Nephron progenitor cell (in vitro differentiated cells): ENCODE measurements at places on chromosomes 16 and 17.

- DNase-seq = no peak
Measured at GRCh38 chr17:28549236-28550132, 2.9 kb downstream of the UNC119 start.

DNA sequence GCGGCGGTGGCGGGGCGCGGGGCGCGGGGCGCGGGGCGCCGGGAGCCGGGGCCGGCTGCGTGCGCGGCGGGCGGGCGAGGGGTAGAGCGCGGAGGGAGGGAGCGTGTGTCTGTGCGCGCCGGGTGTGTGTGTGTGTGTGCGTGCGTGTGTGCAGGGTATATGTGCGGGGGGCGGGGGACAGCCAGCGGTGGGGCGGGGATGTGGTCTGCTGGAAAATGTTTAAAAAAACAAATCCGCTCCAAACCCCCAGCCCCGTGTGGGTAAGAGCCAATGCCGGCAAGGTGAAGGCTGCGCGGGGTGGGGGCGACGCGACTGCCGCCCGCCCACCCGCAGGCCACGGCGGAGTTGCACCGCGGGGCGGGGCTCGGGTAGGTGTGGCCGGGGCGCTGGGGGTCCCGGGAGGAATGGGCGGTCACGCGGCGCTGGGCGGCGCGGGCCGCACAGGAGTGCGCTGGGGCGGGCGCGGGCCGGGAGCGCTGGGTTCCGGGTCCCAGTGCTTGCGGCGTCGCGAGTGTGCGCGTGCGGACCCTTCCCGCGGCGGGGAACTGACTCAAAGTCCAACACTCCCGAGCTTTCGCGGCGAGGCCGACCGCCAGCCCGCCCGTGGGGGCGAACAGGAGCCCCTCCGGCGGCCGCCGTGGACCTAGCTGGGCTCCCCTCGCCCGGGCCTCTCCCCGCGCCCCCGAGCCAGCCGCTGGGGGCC is at the start of gene CYGB:
Gene CYGB, minus strand, starts transcription at position 132 of the 703 bp plus-strand sequence. CDS start 167 bp downstream, outside the sequence.
- peak; percentile 65 for DNase-seq

DNA sequence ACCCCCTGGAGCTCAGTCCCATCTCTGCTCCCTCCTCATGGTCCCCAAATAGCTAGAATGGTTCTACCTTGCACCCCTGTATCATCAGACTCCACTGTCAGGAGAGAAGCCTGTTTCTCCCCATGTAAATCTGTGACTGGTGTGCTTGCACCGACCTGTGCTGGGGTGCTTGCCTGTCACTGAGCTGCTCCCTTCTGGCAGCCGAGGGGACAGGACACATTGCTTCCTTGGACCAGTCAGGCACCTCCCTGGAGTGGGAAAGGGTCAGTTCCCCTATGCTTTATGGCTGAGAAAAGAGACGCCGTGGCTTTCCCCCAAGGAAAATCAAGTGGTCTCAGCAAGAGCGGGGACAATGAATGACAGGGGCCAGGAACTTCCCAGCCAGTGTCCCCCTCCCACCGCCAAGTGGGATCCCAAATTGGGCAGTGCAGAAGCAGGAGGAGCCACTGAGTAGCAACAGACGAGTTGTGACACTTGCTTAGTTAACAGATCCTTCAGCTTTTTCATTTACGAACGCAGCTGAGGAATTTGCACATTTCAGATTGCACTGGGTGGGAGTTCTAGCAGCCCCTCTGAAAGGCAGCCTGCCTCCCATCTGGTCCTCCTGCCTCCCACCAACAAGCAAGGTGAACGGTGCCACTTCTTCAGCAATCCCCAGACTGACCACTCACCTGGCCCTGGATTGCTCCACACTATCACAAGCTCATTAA is 156.4 kb downstream of the KATNIP start:
- DNase-seq = no peak

GRCh38 chr17:4900231-4901107 is 1.1 kb downstream of the C17orf107 start:
- DNase-seq = no peak

DNA sequence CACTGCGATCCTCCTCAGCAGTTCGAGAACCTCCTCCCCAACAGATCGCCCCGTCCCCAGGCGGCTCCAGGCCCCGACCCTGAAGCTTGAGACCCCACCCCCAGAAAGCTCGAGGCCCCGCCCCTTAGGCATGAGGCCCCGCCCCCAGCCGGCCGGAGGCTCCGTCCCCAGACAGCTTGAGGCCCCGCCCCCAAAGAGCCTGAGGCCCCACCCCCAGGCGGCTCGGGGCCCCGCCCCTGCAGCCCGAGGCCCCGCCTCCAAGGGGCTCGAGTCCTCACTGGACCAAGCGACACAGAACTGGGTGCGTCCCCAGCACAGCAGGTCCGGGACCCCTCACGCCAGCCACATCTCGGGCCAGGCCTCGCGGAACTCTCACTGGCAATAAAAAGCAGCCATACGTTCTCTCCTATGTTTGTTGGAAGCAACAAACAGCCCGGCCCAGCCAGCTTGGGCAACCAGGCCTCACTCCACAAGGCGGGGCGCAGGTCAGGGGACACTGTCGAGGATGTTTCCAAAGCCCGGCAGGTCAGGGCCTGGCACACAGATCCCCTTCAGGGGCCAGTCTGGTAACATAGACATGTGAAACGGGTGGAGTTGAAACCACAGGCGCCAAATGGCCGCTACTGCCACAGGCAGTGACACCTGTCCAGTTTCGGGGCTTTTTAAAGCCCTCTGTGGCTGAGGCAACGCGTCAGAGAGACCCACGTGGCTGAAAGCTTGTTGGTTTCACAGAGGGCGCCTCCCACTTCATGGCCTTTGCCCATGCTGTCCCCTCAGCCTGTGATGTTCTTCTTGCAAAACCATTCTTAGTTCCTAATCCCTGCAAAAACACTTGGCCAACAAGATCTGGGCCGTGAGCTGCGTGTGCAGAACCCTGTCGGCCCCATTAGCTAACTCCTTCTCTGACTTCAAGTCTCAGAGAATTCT is 224.2 kb downstream of the PARN start:
- peak; percentile 67 for DNase-seq

GRCh38 chr17:358491-359151 is 6.0 kb upstream of the RPH3AL start:
- no peak for DNase-seq

DNA sequence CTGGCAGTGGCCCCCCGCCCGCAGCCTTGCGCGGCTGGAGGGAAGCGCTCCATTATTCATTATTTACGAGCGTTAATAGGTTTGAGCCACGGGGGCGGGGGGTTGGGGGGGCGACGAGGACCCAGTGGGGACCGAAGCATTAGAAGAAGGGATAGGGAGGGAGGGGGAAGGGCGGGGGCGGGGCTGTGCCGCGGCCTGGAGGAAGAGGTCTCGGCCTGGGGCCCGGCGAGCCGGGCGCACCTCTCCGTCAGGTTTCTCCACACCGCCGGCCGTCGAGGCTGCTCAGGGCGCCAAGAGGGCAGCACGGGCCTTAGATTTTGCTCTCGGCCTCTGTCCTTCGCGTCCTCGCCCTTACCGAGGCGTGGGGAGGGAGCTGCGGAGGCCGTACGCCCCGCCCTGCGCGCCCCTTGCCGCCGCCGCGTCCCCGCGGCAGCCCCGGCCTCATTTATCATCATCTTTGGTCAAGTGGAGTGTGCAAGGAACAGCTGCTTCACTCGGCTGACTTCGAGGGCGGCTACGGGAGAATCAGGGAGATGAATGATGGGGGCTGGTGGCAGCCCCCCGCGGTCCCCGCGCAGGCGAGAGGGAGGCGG is 54.2 kb downstream of the SREBF1 start:
- DNase-seq = peak; percentile 68

GRCh38 chr17:60151355-60151754 is 1.6 kb downstream of the CA4 start:
- no peak for DNase-seq

DNA sequence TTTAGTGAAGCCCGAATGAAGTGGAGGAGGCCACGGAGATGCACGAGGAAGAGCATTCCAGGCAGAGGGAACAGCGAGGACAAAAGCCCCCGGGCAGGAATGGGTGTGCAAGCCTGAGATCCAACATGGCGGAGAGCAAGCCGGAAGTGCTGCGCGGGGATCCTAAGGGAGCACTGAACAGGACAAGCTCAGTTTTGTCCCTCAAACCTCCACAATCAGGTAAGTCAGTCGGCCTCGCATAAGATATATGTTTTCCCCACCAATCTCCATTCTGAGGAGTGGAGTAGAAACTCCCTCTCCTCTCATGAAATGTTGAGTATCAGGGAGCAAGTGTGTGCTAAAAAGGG is 32.9 kb upstream of the USP22 start:
- DNase-seq = no peak

GRCh38 chr17:78904371-78904770 is 1.4 kb upstream of the CEP295NL start:
- no peak for DNase-seq

DNA sequence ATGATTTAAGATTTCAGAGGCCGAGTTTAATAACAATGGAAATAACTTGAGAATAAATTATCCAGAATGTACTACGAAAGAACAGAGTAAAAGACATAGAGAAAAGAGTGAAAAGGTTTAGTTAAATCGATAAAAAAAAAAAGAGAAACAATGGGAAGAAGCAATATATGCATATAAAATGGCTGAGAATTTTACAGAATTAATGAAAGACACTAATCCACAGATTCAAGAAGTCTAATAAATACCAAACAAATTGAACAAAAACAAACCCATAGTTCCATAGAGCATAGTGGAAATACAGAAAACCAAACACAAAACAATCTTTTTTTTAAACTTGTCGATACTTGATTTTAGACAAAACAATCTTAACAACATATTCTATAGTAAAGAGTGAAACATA is 1.7 kb downstream of the PSME3IP1 start:
- DNase-seq = no peak

GRCh38 chr17:45784293-45784740 is at the start of gene CRHR1:
TSS of gene CRHR1 (plus strand) at chr17:45784320. CDS start at chr17:45784545, 225 bp downstream.
- DNase-seq = peak; percentile 57

GRCh38 chr16:82088483-82088882 is 53.4 kb downstream of the HSD17B2 start:
- no peak for DNase-seq

DNA sequence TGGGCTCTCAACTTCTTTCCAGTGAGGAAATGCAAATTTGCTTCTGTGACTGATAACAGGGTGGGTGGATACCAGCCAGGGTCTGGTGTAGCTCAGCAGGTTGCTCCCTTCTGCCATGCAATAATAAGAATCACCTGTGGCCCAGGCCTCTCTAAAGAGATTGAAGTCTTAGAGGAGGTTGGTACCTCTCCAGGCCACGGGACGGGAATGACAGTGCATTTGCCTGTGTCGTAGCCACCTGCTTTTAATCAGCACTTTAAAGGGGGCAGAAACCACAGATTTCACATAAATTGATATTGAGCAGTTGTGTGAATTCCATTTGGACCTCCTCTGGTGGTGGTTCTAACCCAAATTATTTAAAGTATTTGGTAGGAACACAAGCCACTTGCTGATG is 246.9 kb downstream of the PRKCA start:
- DNase-seq = no peak

DNA sequence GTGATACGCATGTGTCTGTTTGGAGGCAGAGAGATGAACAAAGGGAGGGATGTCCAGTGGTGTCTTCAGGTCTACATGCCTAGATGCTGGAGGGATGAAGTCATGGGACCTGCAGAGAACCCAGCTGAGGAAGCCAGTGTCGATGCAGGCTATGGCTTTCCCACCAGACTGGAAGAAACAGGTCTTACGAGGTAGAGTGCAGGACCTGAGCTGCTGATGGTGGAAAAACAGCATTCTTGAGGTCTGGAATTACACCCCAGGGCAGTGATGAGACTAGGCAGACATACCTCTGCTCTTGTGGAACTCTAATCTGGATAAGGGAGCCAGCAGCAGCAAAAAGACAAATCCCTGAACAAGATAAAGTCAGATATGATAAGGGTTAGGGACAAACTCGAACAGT is 37.4 kb downstream of the ARSG start:
- no peak for DNase-seq

DNA sequence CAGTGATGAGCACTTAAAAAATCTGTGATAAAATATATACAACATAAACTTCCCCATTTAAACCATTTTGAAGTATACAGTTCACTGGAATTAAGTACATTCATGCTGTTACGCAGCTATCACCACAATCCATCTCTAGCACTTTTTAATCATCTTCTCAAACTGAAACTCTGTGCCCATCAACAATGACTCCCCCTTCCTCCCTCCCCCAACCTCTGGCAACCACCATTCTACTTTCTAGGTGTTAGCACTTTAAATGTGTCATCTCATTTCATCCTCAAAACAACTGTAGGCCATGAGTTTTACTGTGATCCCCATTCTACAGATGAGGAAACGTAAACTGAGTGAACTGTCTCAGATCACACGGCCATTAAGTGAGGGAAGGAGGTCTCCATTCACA is 13.8 kb upstream of the TMEM98 start:
- DNase-seq = no peak

DNA sequence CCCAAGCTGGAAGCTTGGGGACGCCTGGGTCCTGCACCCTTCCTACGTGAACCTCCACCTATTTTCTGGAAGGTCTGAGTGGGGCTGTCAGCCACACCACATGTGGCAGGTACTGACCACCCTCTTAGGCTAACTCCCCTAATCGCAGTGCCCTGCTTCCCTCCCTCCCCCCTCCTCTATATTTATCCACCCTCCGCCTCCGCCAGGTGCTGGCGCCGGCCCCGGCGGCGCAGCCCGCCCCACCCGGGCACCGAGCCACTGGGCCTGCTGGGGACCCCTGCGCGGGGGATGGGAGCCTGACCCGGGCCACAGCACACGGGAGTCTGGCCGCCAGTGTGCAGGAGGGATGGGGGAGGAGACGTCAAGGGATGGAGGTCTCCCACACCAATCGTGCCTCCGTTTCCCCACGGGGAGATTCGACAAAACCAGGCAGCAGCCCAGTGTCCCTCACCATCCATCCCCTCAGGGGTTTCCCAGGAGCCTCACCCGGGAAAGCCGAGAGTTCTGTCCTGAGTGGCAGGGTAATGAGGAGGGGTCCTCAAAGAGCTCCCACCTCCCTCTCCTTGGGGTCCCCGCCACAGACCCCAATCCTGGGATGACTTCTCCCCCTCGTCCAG is 1.3 kb downstream of the PLEKHH3 start:
- DNase-seq = no peak
